ENCODE measurements at places on chromosomes 12 and 14. TPM values are rescaled to one million over a fixed set of nuclear protein-coding genes. Genes with fewer than 3 reads are reported as not detected.

The MYH6 gene
- 0.65 TPM for total RNA-seq

The WASHC3 gene
- 66.1 TPM for total RNA-seq

The RASAL1 gene
- 6.7 TPM for total RNA-seq

The TSPAN9 gene
- 0.58 TPM for total RNA-seq

Measured in activated T-cell treated with anti-CD3 and anti-CD28 coated beads, Interleukin-2, amount 50 U/mL, for 72 hours (primary cell).